Non-pigmented ciliary epithelial cell (primary cell): ENCODE measurements at places on chromosomes 5 and 9.

DNA sequence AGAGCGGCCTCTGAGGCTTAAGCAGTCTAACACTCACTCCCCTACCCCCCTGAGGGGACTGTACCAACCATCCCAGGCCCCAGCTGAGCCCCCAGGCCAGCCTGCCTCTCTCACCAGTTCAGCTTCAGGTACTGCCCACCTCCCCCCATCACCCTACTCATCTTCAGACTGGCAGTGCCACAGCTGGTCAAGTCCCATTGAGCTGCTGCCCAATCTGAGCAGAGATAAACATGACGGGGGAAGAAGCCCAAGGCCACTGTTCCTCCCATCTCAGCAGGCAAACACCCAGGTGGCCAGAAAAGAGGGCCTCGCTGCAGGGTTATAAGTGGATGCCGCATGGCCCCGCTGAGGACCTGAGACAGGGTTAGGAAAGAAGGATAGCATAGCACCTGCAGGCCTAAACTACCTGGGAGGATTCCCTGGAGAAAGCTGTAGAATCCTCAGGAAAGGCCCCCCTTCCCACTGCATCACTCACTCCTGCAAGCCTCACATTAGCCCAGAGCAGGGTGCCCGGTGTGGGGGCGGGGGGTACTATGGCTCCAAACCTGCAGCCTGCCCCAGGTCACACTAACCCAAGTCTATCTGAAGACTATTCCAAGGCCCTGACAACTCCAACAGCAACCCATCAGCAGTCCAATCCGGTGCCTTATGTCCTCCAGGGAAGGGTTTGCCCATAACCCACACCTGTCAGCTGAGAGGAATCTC, 3.6 kb downstream of the B4GALT1 start:
- no peak for DNase-seq

DNA sequence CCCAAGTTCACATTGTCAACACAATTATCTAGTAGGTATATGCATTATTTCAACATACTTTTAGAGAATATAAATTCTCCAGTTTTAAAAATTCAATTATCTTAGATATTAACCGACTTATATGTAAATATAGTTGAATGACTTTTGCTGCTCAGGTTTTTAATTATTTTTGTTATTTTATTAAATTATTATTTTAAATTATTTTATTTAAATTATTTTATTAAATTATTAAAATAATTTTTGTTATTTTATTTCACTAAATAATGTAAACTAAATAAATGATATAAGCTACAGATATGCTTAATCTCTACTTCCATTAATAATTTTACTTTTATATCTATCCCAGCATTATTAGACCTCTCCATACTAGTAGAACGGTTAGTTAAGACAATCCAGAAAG, 544.3 kb upstream of the ARRDC3 start:
- no peak for DNase-seq

- DNase-seq = no peak
These were observed 570.9 kb downstream of the TLE1 start for GRCh38 chr9:81118416-81118815.

GRCh38 chr9:92668746-92669526, 995 bp downstream of the IPPK start:
- DNase-seq = no peak

DNA sequence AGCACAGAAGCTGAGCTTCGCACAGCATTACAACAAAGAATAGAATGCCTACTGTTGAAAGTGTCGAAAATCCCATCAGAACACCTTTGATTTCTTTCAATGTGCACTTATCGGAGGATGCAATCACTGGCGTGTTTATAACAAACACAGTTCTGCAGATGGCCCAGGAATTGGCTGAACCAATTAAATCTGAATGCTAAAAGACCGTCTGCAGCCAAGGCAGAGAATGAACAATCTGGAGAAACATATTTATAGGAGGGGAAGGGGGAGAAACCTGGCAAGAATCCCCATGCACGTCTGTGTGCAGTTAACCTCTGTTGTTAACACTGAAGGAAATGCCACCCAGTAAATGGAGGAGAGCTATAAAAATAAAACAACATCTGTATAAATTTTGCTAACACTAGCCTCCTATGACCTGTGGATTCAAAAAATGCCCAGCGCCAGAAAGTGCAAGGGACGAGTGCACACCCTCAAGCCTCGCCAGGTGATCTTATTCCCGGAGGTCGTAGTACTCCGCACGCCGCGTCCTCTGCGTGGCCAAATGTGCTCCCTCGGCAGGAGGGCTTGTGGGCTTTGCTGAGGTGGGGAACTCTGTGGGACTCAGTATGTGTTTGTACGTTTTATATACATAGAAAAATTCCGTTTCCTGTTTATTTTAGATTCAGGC, 56.8 kb downstream of the PTCH1 start:
- DNase-seq = no peak

- no peak for DNase-seq
These were observed 405.3 kb upstream of the CLINT1 start for GRCh38 chr5:158264264-158264663.

- no peak for DNase-seq
These were observed 49.9 kb downstream of the PDE4D start for GRCh38 chr5:59843511-59844213.

DNA sequence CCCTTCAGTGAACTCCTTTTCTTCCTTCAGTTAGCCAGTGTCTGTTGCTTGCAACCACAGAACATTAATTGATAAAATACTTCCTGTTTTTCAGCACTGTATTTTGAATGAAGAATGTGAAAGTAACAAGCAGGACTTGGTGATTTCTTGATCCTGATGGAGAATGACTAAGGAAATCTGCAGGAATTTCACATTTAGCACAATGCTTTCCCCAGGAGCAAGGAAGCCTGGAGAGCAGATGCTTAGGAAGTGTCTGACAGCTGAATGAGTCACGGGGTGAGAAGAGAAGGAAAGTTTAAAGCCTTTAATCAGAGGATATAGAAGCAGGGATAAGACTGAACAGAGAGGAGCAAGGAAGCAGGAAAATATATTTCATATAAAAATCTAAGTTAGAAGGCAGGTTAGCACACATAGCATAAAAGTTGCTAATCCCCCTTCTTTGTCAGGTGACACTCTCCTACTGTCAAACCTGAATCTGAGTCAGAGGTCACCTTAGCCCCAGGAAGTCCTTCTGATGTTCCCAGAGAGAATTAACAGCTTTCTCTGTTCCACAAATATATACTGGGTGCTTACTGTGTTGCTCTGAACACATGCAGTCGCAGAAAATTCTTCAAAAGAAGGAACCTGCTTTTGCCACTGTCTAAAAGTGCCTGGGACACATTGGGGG, 59.7 kb downstream of the GNA14 start:
- peak; percentile 73 for DNase-seq

GRCh38 chr5:178115136-178115813, 1.9 kb downstream of the N4BP3 start:
- DNase-seq = no peak

DNA sequence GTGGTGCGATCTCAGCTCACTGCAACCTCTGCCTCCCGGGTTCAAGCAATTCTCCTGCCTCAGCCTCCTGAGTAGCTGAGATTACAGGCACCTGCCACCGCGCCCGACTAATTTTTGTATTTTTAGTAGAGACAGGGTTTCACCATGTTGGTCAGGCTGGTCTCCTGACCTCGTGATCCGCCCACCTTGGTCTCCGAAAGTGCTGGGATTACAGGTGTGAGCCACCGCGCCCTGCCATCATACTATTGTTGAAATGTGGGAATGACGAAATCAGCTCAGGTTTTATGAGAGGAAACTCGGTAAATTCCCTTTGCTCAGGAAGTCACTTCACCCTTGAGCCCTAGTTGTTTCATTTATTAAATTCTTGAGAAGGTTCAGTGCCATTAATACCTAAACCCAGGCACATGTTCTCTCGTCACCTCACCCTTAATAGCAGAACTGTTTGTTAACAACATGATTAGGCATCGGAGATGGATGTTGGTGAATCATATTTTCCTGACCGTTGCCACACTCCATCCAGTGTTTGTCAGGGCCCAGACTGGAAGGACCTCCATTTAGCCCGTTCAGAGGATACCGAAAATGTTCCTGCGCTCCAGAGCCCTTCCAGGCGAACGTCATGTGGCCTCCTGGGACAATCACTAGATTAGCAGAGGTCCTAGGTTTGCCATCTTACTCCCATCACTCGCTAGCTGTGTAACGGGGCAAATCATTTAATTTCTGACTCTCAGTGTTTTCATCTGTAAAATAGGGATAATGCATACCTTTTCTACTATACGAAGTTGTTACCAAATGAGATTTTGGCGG, 20.0 kb upstream of the CREBRF start:
- no peak for DNase-seq

- no peak for DNase-seq
These were observed 71.6 kb upstream of the UNC5A start for GRCh38 chr5:176738637-176739250.

DNA sequence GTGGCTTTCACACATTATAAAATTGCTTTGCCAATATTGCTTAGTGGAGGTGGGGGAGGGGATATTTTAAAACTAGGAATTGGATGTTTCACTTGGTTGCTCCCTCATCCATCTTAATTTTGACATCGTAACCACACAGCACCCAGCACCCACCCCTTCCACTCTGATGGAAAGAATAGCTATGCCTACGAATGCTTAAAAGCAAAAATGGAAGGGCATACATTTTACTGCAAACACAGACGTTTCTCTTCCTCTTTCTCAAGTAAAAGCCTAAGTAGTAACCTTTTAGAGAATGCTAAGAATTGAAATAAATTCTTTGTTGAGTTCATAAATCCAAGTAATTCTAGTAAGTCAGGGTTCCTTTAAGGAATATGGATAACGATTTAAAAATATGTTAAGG, 69.9 kb downstream of the JAKMIP2 start:
- DNase-seq = no peak

DNA sequence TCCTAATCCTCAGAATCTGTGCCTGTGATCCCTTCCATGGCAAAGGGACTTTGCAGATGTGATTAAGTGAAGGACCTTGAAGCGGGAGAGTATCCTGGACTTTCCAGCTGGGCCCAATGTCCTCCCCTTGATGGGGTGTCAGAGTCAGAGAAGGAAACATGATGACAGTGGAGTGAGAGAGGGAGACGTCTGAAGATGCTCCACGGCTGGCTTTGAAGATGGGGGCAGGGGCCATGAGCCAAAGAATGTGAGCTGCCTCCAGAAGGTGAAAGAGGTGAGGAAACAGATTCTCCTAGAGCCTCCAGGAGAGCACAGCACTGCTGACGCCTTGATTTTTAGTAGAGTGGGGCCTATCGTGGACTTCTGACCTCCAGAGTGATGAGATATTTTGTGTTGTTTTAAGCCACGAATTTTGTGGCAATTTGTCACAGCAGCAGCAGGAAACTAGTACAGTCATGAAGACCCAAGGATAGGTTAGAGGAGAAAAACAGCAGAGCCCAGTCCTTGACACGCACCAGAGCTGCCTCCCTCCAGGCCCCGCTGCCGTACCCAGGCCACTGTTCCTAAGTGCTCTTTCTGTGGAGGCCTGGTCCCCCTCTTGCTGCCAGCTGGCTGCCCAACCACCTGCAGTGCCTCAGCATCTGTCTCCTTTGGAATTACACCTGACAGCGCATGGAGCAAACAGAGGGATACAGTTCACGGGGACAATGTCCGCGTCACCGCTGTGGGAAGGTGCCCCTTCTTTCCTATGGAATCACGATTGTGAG, 78.1 kb downstream of the MACROH2A1 start:
- DNase-seq = no peak

DNA sequence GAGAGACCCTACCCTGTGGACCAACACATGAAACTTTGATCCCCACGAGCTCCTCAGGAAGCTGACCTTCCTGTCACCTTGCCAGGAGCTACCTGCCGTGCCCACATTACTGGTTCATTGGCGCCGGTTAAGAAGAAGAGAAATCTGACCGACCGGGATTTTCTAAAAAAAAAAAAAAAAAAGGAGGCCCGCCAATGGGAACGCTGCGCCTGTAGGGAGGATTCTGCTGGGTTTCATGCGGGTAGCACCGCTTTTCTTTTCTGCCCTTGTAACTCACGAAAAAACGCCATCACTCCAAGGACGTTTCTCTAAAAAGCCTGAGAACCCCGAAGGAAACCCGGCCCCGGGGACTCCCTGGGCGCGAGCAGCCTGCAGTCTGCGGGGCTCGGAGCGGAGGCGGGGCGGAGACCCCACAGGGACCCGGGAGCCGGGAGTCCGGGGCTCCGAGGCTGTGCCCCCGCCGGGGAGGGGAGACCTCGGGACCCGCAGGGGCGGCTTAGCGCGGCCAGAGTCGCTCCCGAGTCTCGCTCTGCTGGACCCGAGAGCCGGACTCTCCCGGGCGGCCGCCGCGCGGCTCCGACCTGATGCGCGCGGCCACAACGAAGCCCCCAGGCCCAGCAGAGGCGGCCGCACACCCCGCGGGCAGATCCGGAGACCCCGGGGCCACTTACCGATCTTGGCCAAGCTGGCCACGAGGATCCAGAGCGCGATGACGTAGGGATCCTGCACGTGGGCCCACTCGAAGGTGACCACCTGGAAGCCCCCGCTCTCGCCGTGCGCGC, 617 bp downstream of the SLC9A3 start:
- no peak for DNase-seq

GRCh38 chr9:127366594-127366993, 30.4 kb upstream of the SLC2A8 start:
- DNase-seq = no peak

- DNase-seq = no peak
These were observed 73.2 kb downstream of the ACER2 start for GRCh38 chr9:19481971-19482404.

DNA sequence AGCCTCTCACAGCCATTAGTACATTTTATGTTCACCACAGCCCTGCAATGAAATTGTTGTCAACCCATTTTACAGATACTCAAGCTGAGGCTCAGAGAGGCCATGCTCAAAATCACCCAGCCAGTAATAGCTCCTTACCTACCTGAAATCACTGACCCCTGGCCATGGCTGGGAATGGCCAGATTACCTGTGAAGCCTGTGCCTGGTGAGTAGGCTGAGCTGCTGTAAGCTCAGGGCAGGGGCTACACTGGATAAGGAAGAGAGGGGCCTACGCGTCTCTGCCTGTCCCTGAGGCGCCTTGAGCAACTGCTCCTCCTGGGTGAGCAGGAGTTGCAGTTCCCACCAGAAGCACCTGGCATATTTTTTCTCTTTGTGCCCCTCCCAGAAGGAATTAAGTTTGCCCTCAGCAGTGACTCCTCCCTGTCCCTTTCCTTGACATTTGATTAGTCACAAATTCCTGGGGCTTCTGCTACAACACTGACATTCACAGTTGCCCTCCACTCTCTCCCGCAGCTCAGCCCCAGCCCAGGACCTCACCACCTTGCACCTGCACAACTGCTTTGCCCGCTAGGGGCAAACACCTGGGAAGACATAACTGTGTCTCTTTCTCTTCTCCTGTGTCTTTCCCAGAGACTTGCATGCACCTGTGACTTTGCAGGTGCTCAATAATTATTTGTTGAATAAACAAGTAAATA, 5.7 kb downstream of the CLTB start:
- no peak for DNase-seq

DNA sequence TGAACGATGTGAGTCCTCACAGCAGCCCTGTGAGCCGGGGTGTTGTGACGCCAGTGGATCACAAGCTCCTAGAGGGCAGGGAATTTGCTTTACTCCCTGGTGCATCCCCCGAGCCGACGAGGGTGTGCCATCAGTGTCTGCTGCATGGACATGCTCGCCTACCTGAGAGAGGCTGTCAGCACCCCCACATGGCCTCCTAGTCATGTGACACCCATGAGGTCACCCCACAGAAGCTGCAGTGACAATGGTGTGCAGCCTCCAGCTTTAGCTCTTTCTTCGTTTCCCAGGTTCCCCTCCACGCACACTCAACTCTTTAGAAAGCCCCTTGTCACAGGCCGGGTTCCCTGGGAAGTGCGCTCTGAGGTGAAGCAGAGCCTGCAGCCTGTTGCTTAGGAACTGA, 19.8 kb upstream of the GABBR2 start:
- no peak for DNase-seq

- peak; percentile 18 for DNase-seq
These were observed 101.7 kb upstream of the TLX3 start for GRCh38 chr5:171207256-171207847.
